ENCODE measurements at places on chromosomes 2 and 18.

GRCh38 chr2:165872101-165872791 is 78.2 kb upstream of the GALNT3 start:
- DNase-seq: no peak

GRCh38 chr2:163213661-163214081 is 375.1 kb upstream of the KCNH7 start:
- DNase-seq: no peak

GRCh38 chr2:130756053-130756873 is 923 bp downstream of the AMER3 start:
- DNase-seq: no peak

DNA sequence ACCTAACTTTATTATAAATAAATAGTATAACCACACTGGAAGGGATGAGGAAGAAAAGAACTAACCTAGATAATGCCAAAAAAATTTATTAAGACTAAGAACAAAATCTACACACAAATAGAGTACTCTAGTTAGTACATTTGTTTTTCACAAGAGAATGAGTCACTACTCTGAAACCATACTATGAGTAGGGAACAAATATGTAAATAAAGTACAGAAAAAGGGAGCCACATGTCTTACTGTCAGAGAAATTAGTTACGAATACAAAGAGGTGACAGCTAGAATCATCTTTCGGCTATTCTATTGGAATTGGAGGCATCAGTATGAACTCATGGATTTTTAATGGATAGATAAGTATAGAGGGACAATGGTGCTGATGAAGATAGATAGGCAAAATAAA is 150.5 kb downstream of the COPS8 start:
- DNase-seq: no peak

DNA sequence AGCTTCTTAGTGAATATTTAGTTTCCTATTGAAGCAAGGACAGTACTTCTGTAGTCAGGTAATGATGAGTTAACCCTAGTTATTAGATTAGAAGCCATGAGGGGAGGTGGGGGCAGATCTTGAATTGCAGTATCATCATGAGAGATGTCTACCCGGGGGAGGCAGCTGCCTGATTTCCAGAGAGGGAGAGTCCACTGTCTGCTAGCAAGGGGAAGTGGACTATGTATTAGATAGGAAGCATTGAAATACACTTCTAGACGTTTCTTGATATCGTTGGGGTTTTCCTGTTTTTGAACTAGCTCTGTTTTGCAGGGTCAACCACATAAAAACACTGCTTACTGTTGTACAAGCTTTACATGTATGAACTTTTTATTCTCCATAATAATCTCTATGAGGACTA is 38.8 kb downstream of the APLF start:
- no peak for DNase-seq

GRCh38 chr2:66301767-66302140 is 133.2 kb upstream of the MEIS1 start:
- no peak for DNase-seq

DNA sequence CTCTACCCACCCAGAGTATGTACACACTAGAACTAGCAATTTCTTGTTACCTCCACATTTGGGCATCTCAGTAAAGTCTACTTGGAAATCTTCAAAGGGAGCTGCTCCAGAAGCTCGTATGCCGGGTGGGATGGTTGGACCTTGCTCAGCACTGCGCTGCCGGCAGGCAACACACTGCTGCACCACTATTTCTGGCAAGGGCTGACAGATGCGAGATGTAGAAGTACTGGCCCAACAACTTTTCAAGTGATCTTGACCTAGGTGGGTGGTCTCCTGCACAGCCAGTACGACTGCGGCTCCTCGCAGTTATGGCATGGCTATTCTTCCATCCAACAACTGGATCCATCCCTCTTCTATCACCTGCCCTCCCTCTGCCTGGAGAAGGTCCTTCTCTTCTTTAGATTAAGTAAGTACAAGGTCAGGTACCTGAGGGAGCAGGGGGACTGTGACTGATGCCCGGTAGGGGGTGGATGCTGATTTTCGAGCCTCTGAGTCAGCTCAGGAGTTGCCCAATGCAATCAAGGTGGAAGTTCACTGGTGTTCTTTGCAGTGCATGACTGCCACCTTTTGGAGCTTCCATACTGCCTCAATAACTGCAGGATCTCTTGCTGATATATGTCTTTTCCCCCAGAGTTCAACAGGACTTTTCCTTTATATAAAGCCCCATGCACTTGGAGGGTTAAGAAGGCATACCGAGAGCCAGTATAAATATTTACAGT is 100.4 kb upstream of the SLC1A4 start:
- DNase-seq: no peak

- DNase-seq: no peak
These were observed 167.0 kb downstream of the NDUFA10 start for GRCh38 chr2:239858179-239858578.

DNA sequence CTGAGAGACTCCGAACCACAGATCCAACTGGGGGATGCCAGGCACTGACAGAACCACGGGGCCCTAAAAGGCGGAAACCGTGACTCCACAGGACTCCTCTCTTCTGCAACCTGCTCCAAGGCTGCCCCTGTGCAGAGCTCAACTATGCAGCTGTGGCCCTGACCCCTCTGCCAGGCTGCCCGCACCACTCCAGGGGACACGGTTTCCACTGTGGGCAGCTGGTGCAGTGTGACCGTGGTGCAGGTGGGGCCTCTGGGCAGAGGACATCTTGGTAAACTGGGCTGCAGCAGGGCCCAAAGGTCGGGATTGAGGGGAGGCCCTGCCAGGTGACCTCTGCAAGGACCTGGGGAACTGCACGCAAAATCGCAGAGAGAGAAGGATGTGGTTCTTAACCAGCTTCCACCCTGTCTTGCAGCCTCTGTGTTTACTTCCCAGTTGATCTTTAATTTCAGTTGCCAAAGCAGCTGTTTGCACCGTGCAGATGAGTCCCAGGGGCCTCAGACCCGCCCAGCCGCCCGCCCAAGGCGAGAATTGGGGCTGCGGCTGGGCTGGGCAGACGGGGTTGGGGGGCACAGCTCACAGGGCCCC is 104.6 kb upstream of the CTDP1 start:
- DNase-seq: no peak

- DNase-seq: no peak
These were observed 9.6 kb upstream of the MMADHC start for GRCh38 chr2:149597050-149597667.

DNA sequence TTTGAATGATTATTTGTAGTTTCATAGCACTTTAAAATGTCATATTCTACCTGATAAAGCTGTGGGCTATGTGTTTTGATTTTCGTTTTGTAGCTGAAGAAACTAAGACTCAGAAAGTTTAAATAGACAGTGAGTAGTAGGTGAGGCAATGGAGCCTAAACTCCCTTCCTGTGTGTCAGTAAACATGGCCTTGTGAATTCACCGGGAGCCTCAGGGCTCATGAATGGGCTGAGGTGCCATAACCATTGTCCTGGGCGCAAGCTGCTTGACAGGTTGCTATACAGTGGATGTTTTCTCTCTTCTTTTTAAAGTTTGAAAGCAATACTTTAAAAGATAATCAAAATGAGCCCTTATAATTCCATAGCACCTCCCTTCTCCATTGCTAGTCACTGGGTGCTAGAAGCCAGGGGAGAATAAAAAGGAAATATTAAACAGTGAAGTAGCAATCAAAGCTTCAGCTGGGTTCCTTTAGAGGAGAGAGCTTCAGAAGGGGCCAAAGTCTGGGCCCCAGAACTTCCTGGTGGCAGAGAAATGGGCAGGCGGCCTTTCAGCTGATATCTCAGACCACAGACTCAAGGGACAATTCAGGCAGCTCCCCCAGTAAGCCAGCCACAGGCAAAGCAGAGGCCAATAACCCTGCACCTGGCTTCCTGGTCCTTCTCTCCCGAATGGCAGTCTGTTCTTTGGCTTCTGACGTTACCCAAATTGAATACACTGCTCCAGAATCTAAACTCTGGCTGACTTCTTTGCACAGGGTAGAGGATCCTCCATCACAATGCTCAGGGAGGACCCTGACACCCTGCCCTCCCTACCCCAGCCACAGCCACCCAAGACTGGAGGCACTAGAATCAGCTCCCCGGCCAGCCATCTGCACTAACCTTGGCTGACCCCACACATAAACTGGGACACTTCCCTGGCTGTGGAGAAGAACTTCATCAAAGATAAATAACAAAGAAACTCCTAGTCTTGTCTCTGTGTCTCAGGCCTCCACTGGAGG is 51.8 kb upstream of the NPAS2 start:
- DNase-seq: no peak

DNA sequence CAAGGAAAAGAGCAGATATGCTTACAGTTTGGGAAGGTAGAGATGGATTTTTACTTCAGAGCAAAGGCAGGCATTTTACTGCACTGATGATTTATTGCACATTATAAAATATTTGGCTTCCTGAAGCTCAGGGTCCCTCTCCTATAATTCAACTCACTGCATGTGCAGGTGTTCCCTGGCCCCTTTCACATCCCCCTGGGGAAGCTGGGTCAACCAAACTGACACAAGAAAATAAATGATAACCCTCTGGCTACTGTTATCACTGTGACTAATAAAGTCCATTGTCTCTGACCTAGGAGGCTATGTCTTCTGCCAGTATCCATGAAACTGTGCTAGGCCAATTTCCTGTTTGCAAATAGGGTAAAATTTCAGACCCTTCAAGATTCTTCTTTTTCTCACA is 163.1 kb downstream of the ARL6IP6 start:
- no peak for DNase-seq

GRCh38 chr2:21019000-21019677 is 24.7 kb downstream of the APOB start:
- DNase-seq: no peak

- no peak for DNase-seq
These were observed 78.4 kb upstream of the MEX3C start for GRCh38 chr18:51275712-51276476.

GRCh38 chr18:64936671-64937070 is 787.8 kb upstream of the LINC00305 start:
- no peak for DNase-seq

GRCh38 chr2:118128826-118129225 is 40.6 kb downstream of the INSIG2 start:
- no peak for DNase-seq

GRCh38 chr2:159209341-159210306 is 76.9 kb downstream of the WDSUB1 start:
- no peak for DNase-seq
